ENCODE measurements at places on chromosomes 2 and 18.

DNA sequence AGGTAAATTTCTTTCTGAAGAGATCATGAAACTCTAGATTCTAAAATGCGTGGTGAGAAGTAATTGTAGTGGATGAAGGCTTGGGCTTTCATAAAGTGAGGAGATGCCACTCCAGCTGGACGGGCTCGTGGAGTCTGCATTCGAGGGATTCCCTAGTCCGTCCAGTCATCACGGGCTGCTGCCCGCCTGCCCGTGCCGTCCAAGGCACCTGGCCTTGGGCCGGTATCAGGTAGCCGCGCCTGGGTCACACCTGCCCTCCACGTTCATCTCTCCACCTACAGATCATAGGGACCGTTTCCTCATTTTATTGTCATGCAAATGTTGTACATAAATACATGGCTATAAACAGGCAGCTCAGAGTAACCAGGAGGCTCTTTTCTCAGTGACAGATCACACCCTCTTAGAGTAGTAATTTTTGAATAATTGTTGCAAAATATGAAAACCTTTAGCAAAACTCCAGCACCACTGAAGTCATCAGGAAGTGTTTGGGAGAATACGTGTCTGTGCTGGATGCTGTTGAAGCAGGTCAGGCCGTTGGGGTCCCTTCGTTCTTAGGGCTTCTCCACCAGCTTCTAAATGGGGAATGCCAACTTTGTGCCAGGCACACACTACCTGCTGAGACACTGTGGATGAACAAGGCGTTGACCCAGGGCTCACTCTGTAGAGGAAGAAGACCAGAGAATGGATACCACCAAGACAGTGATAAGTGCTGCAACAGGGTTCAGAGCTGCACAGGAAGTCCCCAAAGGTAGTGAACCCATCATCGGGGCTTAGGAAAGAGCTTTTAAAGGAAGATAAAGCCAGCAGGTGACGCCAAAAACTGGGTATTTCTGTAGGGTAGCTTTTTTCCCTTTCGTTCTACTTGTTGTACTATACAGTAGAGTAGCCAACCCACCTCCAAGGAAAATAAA lies 112.5 kb downstream of the FAM210A start:
- DNase-seq = no peak

GRCh38 chr2:128640166-128640844 lies 321.6 kb upstream of the HS6ST1 start:
- no peak for DNase-seq

DNA sequence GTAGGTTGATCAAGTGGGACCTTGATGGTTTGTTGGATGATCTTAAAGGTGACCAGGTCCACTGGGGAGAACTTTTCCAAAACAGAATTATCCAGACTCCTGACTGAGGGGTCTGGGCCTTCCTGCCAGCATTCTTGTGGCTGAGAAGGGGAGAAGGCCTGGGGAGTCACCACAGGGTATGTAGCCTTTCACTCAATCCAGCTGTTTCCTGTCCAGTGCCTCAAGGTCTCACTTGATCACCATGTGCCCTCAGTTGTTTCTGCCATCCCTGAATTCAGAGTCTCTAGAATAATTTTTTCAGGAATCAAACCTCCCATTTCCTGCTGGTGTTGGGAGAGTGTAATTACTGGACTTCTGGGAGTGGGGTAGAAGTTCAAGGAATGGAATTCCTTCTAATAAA lies 54.4 kb upstream of the TANC1 start:
- no peak for DNase-seq

DNA sequence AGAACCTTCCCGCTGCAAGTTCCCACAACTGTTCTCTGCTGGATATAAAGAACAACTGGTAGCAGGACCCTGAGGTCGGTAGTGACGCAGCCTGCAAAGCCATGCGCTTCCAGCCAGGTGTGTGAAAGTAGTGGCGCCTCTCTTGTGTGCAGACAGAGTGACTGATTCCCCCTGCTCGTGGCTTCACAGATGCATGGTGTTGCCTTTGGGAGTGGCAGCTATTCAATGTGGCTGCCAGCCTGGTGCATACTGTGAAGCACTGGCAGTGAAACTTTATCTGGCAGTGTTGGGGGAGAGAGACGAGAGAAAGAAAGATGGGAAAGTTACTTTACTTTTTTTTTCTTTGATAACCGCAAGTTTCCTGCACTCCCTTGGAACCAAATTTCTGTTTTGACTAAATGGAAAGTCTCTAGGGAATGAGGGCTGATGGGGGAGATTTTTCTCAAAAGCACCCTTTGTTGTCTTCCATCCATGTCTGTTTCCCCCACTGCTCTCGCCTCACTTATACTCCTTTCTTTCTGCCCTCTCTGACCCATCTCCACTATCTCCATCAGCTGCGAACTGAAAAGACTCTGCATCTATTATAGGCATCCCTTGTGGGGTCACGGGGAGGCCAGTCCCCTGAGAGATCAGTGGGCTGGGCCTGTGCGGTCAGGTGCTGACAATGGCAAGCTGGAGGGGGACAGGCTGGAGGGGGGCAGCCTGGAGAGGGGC lies 90.0 kb upstream of the TNP1 start:
- no peak for DNase-seq

GRCh38 chr2:104755026-104755878 lies 98.7 kb upstream of the POU3F3 start:
- DNase-seq = no peak

DNA sequence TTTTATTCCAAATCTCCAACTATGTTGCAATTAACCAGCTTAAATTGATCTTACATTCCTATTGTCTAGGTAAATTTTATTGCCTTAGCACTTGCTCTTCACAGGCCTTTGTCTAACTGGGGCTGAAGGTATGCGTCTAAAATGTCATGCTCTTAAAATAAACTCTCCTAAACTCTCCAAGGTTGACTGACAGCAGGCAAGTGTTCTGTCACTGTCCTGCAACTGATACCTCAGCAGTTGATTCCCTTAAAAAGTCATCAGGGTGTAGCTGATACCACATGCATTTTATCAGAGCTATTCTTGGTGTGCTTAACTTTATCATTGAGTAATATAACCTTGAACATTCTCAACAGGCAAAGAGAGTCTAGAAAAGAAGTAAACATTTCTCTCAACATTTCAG lies 680 bp downstream of the TTN start:
- DNase-seq = no peak

GRCh38 chr2:103656558-103656957 lies 894.7 kb downstream of the TMEM182 start:
- no peak for DNase-seq

- no peak for DNase-seq
These were observed 124.6 kb upstream of the CD302 start for GRCh38 chr2:159922563-159922962.

DNA sequence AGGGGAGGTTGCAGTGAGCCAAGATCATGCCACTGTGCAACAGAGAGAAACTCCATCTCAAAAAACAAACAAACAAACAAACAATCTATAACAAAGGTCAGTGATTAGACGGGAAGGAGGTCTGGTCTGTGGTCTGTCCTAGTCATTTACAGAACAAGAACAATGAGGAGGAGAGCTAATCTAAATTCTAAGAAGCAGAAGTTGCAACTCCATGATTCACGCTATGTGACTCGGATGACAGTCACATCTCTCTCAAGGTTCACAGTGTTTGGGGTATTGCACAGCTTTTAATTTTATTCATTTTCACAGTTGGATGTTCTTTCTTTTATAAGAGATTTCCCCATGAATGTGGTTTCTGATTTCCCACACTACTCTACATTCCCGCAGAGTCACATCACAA lies 218.7 kb upstream of the PIEZO2 start:
- no peak for DNase-seq

DNA sequence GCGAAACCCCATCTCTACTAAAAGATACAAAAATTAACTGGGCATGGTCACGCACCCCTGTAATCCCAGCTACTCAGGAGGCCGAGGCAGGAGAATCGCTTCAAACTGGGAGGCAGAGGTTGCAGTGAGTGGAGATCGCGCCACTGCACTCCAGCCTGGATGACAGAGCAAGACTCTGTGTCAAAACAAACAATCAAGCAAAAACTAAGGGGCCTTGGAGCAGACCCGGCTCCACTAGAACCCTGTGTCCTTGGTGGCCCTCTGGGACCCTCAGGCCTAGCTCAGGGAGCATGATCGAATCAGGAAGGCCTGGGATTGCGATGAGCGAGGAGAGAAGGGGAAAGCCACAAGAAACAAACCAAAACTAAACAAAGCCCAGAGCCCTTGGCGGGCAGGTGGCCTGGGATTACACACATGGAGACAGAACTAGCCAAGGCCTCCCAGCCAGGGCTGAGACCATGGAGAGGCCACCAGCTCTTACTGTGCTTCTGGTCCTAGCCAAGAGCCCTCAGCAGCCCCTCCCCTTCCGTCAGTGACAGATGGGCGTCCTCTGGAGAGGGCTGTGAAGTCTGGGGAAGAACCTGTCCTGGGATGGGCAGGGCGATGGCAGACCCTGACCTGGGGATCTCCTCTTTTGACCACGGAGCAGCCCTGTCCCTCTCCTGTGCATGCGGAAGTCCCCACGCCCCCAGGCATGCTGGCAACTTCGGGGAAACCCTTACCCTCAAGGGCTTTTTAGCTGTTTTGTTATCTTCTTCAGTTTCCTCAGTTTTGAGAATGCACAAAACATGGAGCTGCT lies 27.4 kb upstream of the CATIP start:
- no peak for DNase-seq

- no peak for DNase-seq
These were observed 44.5 kb downstream of the ABHD3 start for GRCh38 chr18:21660078-21660477.

- DNase-seq = no peak
These were observed 401.8 kb downstream of the KCNJ3 start for GRCh38 chr2:155100261-155100660.

DNA sequence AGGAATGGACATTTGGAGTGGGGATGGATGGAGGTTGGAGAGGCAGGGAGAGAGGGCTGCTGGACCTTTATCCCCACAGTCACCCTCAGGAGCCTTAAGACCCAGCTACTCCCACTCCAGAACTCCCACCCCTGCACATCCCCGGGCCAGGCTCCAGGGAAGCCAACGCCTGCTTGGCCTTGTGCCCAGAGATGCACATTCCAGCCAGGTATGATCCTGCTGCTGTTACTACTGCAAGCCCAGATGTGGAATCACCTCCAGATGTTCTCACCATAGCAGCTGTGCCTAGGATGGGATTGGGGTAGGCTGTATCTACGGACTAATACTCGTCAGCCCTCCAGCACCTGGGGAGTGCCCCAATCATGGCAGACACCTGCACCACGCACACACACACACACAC lies 71.7 kb downstream of the ZFP36L2 start:
- no peak for DNase-seq

DNA sequence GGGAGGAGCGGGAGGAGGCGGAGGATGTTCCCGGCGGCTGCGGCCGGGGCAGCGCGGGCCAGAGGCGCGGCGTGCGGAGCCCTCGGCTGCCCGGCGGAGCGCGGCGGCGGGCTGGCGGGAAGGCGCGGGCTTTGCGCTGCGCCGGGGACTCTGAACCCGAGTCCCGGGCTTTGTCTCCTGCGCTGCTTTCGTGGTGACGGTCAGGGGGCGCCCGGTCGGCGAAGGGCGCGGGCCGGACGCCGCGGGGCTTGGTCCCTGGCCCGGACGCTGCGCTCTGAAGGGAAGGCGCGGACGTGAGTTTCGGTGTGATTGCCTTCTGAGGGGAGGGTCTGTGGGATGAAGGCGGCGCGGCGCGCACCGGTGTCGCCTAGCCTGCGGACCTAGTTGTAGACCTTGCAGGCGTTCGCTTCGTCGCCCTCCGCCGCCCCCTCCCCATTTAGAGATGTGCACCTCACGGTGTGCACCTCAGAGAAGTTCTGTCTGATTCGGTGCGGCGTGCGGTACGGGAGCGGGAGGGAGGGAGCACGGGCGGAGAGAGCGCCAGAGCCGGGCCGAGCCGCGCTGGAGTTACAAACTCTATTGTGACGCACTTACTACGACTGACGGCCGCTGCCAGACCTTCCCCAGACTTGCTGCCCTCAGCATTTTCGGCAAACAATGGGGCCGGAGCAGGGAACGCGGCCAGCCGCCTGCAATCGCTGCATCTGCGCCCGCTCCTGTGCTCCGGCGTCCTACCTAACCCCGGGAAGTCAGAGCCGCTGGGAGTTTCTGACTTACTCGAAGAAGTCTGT lies 2.1 kb downstream of the BCL2L11 start:
- peak; percentile 13 for DNase-seq

GRCh38 chr2:142104134-142104758 lies 26.6 kb downstream of the LRP1B start:
- no peak for DNase-seq

DNA sequence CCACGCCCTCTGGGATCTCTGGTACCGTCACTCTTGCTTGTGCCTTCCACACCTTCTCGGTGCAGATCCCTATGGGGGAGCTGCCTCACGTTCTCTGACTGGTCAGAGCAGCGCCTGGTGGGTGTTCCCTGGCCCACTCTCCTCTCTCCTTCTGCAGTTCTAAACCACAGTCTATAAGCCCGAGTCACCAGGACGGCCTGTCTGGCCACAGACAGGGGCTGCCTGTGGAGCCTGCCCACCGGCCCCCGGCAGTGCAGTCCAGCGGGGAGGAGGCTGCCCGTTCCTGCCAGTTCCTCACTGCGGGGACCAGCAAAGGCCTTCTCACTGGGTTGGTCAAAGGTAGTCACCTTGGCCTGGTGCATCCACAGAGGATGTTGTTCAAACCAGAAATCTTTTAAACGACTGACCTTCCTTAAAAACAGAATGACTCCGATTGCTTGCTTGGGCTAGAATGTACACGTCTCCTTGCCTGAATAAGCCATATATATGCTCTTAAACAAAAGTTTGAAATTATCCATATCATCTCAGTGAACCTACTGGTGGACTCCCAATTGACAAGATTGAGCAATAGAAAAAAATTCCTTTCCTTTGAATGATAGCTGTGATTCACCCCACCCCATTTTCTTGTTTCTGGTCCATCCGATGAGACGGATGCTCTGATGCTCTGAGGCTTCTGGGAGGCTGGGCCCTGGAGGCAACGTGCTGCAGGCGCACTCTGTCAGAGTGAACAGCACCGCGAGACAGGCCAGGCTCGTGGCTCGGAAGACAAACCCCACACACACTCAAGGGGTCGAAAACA lies 61.2 kb downstream of the RALBP1 start:
- no peak for DNase-seq

GRCh38 chr2:83899271-83899670 lies 559.8 kb downstream of the SUCLG1 start:
- no peak for DNase-seq

DNA sequence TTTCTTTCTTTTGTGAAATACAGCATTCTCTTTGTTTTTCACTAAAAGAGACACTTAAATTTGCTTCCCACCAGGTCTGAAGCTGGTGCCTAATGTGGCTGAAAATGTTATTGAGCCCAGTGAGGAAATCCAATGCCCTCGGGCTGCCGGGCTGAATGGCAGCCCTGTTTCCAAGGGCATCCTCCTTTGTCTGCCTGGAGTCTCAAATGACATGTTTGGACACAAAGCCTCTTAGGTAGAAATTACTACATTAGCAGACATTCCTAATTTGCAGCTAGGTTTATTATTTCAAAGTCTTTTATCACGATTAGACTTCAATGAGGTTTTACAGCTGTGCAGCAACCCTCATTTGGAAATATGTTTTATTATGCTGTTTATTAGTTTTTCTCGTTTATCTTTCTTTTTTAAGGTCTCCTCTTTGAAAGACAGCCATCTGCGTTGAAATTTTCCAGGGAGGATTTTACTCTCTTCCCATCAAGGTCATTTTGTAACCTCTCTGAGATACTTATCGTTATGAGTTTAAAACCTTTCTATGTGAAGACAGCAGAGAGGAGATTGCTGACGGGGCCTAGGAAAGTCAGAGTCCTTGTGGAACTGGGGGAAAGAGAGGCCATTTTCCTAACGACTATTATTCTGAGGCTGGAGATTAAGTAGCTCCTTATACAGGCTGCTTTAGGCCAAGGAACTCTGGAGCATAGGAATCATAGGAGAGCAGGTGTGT lies 59.0 kb upstream of the ZNF532 start:
- DNase-seq = no peak

GRCh38 chr2:35651688-35652323 lies 703.8 kb upstream of the CRIM1 start:
- no peak for DNase-seq
